Fibroblast of mammary gland (primary cell): ENCODE measurements at places on chromosomes 2 and 18.

DNA sequence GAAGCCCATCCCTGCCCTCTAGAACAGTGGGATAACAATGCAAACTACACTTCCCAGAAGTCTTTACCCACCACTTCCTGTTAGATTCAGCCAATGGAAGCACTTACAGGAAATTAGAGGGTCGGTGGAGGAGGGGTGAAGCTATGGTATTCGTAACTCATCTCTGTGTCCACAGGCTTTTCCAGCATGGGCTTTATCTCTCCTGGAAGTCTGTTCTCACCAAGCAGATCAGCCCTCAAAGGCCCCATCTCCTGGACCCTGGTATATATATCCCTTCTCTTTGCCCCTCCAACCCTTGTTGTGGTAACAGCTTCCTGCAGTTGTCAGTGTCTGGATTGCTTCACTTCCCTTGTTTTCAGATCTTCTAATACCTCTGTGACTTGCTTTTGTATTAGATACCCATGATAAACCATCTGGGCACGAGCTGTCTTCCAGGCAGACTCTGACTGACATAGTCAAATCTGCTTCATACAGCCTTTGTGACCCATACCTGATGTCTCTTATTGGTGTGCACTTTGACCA, 475.0 kb upstream of the POU3F3 start:
- no peak for DNase-seq

DNA sequence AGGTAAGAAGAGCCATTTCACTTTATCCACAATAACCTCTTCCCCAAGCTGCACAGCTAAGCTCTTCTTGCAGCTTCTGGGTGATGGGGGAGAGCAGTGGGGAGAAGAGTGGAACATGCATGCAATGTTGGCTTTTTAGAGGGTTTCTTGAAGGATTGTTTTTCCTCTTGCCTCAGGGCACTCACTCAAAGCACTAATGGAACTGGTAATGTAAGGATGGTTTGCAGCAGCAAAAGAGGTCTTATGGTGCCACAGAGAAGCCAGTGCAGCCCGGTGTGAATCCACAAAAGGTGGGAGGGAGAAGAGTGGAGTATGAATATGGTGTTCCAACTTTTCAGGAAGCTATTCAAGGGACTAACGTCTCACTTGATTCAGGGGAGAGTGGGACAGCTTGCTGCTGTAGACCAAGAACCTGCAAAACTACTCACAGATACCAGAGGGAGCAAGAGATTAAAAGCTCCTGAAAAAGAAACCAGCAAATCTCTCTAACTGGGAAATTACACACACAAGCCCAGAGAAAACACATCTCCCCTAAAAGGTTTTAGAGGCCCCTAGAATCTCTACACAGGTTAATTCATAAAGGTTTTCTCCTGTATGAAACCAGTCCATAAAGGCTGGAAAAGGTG, 116.4 kb downstream of the CHN1 start:
- DNase-seq = no peak

GRCh38 chr2:26682155-26682554, 10.4 kb upstream of the KCNK3 start:
- DNase-seq = no peak

DNA sequence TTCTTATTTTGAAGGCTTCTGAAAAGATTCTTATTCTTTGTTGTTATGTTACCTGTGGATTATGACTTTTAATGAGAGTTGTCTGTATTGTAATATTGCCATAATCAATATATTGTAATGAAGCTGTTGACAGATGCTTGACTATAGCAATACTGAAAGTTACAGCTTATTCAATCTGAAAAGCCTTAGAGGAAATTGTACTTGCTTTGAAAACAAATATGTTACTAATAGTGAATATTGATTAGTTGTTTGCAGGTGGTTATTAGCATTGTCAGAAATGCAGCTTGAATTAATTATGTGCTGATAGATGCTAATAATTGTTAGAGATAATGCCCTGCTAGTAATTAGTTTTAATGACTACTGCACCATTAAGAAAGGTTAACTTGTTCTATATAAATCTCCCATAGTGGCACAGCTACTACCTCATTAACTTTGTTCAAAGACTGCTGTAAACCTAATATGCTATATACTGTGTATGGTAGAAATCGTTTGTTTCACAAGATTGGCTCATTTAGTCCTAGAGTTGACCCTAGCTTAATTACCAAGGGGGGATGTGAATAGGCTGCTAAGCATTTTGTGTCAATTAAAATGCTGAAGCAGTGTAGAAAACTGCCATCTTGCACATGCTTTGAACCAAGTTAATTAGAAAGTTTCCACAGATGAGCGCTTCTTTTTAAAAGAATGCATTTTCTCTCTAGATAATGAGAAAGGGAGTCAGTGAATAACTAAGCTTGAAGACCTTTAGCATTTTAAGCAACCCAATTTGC, 30.5 kb downstream of the SLC39A10 start:
- no peak for DNase-seq

DNA sequence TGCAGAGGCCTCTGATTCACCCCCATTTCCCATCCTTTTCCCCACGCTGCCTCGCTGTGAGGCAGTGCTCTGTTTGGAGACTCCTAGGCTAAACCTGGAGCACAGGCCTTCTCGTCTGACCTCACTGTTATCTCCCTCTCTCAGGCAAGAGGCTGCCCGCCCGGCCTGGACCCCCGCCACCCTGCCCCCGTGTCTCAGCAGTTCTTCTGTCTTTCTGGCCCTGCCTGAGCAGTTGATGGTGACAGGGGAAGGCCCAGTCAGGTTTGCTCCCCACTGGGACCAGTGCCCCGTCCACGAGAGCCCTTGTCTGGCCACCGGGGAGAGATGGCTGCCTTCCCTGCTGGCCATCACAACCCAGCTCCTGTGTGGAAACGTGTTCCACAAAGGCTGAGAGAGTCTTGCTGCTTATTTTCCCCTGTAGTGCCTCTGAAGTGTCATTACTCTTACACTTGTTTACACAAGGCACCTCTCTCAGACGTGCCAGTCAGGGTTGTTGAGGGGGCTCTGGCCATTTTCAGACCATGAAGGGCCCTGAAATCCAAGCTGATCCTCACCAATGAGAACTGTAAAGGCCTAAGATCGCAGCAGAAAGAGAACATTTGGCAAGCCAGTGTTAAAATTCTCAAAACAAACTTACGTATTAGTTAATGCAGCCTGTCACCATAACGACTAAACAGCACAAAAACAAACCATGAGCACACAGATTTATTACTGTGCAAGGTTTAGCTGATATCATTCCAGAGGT, 210.9 kb downstream of the NDUFA10 start:
- DNase-seq = peak; percentile 11

GRCh38 chr2:28991021-28991420, 9.9 kb downstream of the TOGARAM2 start:
- peak; percentile 31 for DNase-seq

- no peak for DNase-seq
Measured at GRCh38 chr2:45606796-45607195, 4.3 kb downstream of the SRBD1 start.

DNA sequence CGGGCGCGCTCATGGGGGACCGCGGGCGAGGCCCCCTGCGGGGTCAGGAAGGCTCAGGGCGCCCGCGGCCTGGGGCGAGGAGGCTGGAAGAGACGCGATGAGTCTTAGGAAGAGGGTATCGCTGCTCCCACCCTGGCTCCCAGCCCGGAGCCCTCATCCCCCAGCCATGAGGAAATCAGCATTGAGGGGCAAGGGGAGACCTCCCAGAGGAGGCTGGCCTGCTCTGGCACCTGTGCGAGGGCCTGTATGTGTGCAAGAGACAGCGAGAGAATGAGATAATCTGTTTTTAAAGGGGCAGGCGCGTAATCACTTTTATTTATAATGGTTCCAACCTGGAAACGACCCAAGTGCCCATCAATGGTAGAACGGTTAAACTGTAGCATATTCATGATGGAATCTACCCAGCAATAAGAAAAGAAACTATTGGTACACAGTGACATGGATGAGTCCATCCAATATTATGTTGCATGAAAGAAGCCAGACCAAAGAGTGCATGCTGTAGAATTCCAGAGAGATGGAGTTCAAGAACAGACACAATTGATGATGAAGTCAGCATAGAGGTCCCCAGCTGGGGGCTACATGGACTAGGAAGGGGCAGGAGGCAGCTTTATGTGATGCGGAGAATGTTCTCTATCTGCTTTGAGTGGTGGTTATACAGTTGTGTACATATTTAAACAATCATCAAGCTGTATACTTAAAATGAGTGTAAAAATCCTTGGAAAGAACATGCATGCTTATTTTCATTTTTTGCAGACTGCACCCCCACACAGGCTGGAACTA, 14.4 kb downstream of the FBXO41 start:
- no peak for DNase-seq

- no peak for DNase-seq
Measured at GRCh38 chr2:173952267-173953046, 12.7 kb downstream of the SP3 start.

- no peak for DNase-seq
Measured at GRCh38 chr18:59015531-59016152, 124.0 kb upstream of the SEC11C start.
